ENCODE measurements at places on chromosomes 4 and X.

DNA sequence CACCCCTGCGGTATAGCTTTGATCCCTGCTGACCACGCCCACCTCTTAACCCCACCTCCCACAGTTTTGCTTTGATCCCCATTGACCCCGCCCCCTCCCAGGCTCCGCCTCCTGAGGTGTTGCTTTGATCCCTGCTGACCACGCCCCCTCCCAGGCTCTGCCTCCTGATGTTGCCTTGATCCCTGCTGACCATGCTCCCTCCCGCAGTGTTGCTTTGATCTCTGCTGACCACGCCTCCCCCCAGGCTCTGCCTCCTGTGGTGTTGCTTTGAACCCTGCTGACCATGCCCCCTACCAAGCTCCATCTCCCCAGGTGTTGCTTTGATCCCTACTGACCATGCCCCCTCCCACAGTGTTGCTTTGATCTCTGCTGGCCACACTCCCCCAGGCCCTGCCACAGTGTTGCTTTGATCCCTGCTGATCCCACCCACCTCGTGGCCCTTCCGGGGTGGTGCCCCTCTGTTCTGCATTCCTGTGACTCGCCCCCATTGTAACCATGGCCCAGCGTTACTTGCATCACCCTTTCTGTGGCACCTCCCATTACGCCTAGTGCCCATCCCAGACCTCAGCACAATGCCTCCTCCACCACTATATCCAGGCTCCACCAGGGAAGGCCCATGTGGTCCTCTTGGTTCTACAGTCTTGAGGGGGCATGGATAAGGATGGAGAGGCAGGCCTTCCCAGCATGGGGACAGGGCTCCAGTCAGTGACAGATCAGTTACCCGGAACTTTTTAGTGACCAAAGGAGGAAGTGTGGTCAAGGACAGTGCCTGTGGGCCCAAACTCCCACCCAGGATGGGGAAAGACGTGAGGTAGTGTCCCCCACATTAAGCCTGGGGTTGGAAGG is 70.8 kb downstream of the ADRA2C start:
- no peak for DNase-seq

DNA sequence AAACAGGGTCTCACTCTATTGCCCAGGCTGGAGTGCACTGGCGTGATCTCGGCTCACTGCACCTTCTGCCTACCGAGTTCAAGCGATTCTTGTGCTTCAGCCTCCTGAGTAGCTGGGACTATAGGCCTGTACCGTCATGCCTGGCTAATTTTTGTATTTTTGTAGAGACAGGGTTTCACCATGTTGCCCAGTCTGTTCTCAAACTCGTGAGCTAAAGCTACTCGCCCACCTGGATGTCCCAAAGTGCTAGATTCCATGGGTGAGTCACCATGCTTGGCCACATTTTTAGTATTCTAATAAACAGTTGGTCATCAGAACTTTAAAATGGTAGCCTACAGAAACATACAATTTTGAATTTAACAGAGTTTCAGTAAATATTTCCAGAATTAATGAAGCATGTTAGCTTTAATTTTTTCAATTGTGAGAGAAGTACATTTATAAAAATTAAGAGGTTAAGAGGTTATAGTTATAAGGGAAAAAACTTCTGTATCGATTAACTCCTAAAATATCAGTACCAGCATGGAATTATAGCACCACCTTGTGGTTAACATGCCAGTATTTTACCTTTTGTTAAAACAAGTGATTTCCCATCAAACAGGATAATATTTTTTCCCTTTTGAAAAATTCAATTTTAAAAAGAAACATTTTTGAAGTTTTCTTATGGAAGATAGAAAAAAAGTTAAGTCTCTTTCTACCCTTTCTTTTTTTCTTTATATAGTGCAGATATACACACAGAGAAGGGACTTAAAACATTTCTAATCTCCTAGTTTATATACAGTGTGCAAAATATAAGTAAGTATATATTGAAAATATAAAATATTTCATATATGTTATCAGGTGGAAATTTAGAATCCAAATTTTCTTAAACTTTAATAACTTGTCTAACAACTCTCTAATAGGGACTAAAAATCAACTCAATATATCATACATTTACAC is 35.4 kb downstream of the CEP44 start:
- DNase-seq = no peak

DNA sequence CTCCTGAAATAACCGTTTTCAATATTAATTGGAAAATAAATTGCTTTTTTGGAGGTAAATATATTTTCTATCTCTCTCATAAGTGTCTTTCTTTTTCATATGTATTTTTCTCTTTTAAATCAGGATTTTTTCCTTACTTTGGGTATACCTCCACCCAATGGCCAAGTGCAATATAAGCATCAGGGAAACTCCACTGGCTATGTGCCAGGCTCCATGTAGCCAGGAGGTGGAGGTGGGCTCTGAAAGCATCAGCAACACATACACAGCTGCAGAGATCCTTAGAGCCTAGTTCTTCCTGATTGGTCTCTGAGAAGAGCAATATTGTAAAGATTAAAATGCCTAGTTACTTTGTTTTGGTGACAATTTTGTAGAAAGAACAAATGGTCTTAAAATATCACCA is 3.4 kb downstream of the GABRA2 start:
- no peak for DNase-seq

DNA sequence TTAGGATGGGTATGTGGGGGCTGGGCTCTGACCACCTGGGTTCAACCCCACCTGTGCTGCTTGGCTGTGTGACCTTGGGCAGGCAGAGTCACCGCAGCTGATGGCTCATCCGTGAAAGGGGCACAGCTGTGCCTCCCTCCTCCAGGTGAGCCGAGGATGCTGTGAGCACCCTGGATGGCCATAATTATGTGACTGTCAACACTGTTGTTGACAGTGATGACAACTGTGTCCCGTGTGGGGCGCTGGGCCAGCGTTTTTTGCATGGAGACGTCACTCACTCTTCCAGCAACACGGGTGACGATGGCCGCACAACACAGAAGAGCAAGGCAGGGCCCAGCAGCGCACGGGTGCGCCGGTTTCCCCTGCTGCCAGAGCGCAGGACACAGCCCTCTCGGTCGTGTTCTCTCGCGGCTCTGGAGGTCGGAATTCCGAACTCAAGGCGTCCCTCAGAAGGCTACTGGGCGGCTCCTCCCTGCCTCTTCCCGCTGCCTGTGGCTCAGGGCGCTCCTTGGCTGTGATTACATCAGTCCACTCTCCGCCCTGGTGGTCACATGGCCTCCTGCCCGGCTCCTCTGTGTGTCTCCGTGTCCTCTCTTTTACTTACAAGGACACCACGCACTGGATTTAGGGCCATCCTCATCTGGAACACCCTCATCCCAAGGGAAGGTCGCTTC is 1.3 kb downstream of the SH3TC1 start:
- no peak for DNase-seq

DNA sequence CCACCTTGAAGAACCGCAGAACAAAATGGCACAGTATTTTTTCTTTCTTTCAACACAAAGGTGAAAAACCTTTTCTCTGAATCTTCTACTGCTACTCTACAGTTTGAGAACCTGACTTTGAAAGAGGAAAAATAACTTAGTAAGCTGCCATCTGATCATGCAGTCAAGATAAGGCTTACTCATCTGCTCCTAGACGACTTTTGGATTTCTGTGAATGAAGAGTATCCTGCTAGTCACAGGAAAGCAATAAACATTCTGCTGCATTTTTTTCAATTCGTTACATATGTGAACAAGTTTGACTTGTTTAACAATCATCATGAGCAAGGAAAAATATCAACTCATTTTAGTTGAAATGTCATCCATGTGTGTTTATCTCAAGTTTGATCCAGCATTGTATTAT is 25.2 kb downstream of the TIGD2 start:
- no peak for DNase-seq

DNA sequence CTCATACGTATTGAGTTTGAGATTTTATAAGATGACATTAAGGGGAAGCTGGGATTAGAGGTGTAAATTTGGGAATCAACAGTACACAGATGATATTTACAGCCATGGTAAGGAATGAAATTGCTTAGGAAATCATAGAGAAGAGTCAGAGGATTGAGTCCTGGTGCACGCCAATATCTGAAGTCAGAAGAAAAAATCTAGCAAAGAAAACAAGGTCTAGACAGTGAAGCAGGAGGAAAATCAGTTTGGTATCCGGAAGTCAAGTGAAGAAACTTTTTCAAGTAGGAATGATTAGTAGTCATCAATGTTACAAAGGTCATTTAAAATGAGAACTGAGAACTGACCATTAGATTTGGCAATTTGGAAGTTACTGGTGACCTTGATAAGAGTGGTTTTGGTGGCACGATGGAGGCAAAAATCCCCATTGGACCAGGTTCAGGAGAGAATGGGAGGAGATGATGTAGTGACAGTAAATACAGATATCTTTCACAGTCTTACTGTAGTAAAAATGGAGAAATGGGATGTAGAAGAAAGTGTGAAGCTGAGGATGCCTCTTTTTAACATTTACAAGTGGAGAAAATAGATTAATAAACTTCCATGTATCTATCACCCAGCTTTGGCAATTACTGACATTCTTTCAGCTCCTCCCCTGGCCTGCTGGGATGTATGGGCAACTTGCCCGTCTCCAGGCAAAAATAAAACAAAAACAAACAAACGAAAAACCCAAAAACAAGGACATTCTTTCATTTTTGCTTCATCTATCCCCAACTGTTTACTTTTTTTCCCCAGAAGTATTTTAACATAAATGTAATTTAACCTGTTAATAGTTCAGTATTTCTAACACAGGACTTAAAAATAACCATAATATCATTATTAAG is 11.4 kb upstream of the GPR34 start:
- DNase-seq = no peak

- DNase-seq = no peak
Observed at GRCh38 chr4:81914623-81915022, 442.9 kb upstream of the RASGEF1B start.

- DNase-seq = no peak
Observed at GRCh38 chr4:25346913-25347312, 30.1 kb upstream of the ANAPC4 start.

- no peak for DNase-seq
Observed at GRCh38 chrX:131746491-131746968, 202.7 kb downstream of the OR13H1 start.

- no peak for DNase-seq
Observed at GRCh38 chrX:307261-308111, 11.1 kb downstream of the GTPBP6 start.

- DNase-seq = no peak
Observed at GRCh38 chrX:79631526-79631925, 264.4 kb upstream of the ITM2A start.

- no peak for DNase-seq
Observed at GRCh38 chr4:147833254-147833653, 101.4 kb downstream of the ARHGAP10 start.

DNA sequence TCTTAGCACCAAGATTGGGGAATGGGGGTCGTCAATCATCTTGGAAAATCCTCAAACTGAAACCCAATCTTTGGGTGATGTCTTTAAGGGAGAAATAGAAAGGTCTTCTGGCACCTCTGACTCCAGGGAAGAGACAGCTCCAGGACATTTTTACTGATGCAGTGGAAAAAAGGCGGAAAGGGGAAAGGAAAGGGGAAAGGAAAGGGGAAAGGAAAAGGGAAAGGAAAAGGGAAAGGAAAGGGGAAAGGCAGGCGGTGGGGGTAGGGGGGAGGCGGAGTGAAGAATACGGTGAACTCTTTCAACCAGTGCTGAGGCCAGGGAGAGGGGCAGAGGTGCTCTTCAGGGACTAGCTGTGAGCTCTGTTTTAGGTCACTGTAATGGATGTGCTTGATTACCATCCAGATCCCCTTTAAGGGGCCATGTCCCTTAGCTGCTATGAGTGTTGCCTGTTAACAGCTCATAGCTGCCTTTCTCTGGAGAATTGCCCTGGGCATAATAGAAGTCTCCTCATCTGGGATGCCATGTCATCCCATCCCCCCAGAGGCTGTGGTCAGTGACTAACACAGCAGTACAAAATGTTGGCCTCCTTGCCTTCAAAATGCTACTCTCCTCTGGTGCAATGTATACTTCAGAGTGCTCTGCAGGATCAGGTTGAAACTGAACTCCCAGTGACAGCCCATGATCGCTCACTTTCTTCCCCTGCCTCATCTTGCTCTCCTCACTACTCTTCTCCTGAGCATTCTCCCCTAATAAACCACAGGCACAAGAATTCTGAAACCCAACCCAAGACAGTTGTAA is 92.4 kb upstream of the AP1S2 start:
- no peak for DNase-seq

- DNase-seq = no peak
Observed at GRCh38 chr4:168304744-168305459, 13.7 kb downstream of the DDX60 start.

DNA sequence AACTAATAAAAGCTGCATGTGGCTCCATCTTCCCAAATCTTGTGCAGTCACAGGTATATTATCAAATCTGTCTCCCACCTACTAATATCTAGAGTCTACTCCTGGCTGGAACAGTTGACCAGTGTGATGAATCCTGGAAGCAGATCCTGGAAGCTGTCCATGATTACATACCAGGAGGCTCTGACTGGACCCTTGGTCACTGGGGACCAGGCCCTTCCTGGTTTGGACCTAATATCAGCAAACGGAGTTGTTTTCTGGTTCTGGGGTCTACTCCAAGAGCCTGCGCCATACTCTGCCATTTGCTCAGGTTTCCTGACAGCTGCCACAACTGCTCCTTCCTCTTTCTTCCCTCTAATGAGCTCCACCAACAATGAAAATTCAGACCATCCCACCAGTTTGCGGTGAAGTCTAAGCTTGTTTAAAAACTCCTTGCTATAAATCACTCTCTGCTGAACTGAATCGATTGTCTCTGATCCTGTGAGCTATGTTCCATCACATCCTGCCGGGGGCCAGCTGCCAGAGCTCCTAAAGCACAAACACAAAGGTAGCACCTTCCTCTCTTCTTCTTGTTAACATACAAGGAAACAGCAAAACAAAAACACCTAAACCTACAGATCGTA is 114.2 kb downstream of the PALLD start:
- no peak for DNase-seq

- no peak for DNase-seq
Observed at GRCh38 chr4:133618963-133619362, 469.9 kb downstream of the PCDH10 start.

DNA sequence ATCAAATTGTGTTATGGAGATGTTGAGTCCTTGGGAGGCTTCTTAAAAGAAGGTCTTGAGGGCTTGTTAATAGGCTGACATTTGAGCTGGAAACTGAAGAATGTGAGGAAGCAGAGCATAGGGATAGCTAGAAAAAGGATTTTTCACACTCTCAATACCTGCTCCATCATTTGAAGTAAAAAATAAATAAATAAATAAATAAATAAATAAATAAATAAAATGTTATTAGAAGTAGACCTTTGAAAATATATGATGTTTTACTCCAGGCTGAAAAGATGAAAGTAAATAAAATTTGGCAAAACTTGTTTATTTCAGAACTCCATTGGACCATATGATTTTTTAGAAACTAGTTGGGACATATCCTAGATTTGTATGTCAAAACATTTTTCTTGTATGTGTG is 1757.8 kb upstream of the TENM3 start:
- DNase-seq = no peak

DNA sequence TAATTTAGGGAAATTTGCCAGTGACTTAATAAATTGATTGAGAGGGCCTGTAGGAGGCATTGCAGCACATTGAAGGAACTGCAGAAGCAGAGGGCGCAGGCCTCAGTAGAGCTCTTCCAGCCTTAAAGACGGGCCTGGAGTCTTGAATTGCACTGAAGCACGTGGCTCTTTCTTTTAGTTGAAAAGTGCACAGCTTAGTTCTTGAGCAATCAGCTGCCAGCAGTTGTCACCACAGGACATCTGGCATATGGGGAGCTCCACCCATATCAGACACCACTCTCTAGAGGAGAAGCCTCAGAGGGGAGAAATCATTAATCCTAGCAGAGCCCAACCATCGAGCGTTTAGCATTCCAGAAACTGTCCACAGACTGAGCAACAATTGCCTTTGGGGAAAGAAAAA is 16.0 kb upstream of the FGF16 start:
- no peak for DNase-seq

All from caudate nucleus (tissue), 63 donors.